ENCODE measurements at places on chromosomes 1 and 21.

DNA sequence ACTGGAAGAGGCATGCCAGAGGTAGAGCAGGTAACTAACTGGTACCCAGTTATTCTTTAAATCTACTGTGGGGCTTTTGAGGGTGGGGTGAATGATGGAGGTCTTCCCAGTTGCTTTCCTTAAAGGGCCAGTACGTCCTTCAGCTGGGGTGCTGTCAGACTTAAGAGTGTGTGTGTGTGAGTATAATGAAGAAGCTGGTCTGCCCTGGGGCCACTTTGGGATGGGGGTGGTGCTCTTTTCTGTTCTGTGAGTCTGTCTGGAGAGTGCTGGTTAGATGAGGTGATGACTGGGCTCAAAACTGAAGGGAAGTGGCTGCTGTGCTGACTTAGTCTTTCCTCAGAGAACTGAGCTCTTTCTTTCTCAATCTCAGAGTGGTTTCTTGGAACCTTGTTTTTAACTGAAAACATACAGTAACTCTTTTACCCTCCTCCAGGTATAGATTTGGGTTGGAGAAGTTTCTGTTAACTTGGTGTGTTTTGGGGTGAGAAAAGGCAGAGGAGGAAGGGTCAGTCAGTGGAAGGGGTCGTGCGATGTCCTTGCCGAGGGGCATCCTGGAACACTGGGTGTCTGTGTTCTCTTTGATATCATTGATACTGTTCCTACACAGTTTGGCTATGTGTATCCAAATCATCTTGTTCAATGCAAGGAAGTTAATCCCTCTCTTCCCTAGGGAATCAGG is 746 bp downstream of the MACF1 start:
- DNase-seq, result no peak

GRCh38 chr21:15820327-15820726 is 90.5 kb downstream of the USP25 start:
- no peak for DNase-seq

DNA sequence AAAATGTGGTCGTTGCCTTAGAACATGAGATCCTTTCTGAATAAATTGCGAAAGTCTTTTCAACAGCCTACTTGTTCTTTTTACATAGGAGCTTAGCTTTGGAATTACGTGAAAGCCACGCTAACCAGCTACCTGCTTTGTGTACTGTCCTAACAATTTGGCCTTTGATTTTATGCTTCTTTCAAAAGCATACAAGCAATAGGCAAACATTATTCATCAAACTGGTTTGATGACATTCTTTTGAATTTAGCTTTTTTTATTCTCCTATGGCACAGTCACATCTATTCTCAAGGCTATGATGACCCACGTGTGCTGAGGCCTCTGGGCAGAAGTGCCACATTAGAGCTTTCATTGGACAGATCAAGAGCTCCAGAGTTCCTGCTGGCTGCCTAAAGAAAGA is 178.0 kb upstream of the DPT start:
- no peak for DNase-seq

DNA sequence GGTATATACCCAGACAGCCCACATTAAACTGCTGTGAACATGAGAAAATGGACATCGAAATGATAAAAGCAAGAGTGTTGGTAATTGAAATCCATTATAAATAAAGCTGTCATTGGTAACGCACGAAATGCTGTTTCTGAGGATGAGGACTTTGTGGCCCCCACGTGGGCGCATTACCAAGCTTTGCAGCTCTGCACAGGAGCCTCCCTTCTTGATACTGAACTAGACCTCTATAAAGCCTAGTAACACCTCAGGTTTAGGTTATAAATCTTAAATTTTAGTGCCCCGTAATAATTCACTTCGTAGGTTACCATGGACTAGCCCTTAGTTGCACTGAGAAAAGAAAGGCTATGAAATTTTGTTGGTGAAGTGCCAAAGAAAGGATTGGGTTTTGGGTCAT is 45.4 kb downstream of the ADARB1 start:
- no peak for DNase-seq

DNA sequence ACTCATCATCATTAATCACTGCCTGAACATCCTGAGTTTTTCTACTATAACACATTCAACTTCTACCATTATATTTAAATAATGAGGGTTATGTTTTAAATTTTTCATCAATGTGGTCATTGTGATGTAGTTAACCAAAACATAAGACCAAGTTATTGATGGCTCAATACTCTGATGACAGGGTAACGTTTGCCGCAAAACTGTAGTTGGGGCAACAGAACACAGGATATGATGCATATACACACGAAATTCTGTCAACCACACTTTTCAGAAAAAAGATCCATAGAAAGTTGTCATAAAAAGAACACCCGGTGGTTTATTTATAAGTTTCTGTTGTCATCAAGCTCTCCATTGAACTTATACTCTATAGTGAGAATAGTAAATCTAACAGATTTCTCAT is 121.7 kb upstream of the COL11A1 start:
- no peak for DNase-seq

DNA sequence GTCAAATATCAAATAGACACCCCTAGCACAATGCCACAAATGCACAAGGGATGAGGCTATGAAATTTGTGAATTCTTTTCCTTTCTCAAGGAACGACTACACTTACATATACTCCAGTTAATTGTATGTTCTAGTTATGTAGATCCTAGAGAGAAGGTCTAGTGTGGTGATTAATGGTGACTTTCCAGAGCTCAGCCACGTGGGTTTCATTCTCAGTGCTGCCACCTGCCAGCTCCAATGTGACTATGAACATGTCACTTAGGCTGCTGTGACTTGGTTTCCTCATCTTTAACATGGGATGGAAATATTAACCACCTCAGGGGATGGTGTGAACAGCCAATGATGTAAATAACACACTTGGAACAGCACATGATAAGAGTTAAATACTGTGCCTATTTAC is 138.3 kb downstream of the APP start:
- no peak for DNase-seq

DNA sequence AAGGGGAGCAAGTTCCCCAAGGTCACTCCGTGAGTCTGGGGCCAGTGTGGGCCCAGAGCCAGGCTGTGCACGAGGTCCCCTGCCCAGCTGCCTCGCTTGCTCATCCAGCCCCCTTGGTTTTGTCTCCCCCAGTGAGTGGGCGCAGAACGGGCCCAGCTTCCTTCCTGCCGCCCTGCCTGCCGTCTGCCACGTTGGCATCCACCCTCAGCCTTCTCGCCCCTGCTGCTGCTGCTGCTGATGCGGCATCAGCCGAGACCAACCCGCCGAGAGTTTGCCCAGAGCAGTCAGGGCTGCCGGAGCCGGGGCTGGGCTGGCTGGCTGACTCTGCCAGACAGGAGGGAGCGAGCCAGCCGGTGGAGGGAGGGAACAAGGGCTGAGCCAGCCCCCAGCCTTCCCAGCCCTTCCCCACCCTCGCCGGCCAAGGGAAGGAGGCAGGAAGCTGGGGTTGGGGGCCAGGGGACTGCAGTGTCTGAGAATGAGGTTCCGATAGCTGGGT is 31.4 kb upstream of the WASF2 start:
- no peak for DNase-seq

DNA sequence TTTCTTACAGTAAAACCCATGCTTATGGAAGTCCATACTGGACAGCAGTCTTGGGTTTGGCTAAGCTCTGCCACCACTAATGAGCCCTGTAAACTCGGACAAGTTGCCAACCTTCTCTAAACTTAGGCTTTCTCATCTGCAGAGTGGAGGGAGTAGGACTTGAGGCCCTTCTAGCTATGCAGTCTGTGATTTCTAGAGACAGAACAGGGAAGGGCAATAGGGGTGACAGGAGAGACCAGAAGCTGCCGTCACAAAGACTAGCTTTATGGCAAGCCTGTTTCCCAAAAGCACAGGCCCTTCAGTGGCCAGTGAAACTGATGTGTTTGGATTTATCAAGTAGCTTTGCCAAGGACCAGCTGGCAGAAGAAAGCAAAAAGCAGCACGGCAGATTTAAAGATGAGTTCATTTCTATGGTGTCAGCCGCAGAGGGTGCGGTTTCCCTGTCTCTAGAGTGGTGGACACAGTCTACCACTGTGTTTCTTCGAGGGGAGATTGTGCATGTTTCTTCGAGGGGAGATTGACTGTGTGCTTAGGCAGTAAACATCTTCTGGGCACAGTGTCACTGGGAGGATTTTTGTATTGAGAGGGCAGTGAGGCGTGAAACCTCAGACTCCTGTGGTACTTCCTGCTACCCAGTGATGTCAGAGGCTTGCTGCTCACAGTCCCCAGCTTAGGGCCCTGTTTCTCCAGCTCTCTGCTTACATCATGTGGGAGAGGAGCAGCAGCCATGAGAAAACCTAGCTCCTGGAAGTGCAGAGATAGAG is 119.0 kb downstream of the ROR1 start:
- DNase-seq, result no peak

- DNase-seq, result no peak
Observed at GRCh38 chr1:48230236-48230635, 7.7 kb downstream of the SLC5A9 start.

- no peak for DNase-seq
Observed at GRCh38 chr1:215863796-215864195, 296.7 kb downstream of the KCTD3 start.

DNA sequence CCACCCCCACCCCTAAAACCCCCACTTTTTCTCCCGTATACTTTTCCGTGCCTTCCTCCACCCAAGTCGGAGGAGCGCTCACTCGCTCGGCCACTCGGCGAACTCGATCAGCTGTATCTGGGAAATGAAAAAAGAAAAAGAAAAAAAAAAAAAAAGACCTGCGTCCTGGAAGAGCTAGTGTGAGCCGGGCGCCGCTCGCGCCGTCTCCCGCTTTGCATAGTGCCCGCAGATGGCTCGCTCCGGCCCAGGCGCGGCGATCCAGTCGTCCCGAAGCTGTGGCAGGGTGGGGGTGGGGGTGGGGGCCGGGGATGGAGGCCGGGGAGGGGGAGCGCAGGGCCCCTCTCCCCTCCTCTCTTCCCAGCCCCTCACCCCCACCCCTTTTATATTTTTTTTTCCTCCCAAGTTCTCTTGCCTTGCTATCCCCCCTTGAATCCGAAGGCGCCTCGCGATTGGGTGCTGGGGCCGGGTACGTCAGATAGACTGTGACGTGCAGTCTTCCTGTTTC is 299 bp upstream of the PROX1 start:
- DNase-seq, result peak; percentile 75

- no peak for DNase-seq
Observed at GRCh38 chr1:182596934-182597333, 7.3 kb downstream of the RGS16 start.

DNA sequence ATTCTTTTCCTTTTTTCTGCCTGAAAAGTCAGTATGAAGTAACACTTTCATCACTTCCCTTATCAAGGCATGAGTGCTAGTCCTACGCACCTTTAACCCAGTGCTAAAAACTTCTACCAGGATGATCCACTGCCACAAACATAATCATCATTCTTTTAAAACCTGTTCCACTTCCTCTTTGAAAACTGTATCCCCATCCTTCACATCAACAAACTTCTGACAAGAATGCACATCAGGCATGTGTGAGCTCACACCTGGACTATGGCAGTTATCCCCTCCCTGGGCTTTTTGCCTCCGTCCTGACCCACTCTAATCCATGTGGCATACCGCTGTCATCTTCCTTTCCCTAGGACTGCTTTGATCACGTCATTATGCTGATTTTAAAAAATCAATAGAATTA is 70.2 kb downstream of the ESRRG start:
- no peak for DNase-seq

GRCh38 chr1:115062542-115063004 is 26.7 kb downstream of the TSPAN2 start:
- DNase-seq, result no peak

DNA sequence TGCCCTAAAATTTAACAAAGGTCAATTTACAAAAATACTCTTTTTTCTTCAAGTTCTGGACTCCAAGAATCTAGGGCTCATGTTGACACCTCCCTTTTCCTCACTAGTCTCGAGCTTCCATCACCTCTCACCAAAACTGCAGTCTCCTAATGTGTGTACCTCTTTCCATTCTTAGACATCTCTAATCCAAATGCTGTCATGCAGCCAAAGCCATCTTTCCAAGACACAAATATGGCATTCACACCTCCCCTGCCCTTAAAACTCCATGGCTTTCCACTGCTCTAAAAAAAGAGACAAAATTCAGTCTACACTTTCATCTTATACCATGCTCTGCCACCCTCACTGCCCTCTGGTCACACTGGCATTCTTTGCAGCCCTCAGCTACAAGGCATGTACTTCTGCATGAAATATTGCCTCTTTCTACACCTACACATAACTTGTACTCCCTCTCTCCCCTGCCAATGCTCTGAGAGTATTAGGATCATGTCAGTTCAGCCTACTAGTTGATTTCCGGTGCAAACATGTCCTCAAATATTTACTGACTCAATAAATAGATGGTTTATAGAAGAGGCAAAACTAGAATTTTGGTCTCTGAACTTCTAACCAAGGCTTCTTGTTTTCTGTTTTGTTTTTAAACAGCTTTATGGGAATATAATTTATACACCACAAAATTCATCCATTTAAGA is 26.9 kb downstream of the ADSS2 start:
- no peak for DNase-seq

- no peak for DNase-seq
Observed at GRCh38 chr1:230101556-230101955, 34.5 kb downstream of the GALNT2 start.

GRCh38 chr1:9265037-9265436 is 27.7 kb upstream of the SPSB1 start:
- no peak for DNase-seq

DNA sequence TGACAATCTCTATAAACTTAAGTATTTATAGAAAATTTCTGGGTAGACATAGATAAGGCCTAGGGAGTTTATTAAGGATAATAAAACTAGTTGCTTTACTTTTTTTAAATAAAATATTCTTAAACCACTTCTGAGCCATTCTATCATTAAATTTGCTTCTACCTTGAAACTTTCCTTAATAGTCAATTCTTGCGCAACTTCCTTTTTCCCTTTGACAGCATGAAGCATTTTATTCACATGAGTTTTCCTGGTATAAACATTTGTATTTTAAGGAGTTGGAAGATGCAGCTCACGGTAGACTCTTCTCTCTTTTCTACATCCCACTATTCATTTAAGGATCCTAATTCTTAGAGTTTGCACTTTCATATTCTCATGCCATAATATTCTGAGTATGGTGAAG is 75.8 kb upstream of the DPH5 start:
- no peak for DNase-seq

GRCh38 chr21:41115851-41116250 is 52.1 kb upstream of the BACE2 start:
- no peak for DNase-seq

GRCh38 chr21:44354001-44354405 is 582 bp downstream of the TRPM2 start:
- DNase-seq, result no peak

All from A549 (cell line).